ENCODE measurements at places on chromosomes 4 and X.
A peak's percentile ranks its signal among the peaks of the same experiment; 100 is the strongest.

GRCh38 chrX:18871161-18871890 lies 112.6 kb downstream of the PHKA2 start:
- no peak for DNase-seq

DNA sequence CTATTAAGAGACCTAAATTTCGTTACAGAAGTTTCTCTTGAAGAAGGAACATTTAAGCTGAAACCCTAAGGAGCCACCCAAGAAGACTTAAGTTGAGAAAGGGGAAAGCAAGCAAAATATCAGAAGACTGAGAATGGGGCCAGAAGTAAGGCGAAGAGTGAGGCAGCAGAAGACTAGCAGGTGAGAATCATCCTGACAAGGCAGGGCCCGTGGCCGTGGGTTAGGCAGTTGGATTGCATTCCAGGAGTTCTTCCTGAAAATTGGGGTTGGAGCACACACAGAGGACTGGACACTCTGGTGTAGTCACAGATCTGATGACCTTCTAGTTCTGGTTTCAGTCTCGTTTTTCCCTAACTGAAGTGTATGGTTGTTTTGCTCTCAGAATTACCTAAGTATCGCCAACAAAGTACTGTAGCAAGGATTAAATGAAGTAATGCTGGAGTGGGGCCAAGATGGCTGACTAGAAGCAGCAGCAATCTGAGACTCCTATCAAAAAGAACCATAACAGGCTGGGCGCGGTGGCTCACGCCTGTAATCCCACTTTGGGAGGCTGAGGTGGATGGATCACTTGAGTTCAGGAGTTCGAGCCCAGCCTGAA lies 94.4 kb upstream of the GUCY1A1 start:
- no peak for DNase-seq

DNA sequence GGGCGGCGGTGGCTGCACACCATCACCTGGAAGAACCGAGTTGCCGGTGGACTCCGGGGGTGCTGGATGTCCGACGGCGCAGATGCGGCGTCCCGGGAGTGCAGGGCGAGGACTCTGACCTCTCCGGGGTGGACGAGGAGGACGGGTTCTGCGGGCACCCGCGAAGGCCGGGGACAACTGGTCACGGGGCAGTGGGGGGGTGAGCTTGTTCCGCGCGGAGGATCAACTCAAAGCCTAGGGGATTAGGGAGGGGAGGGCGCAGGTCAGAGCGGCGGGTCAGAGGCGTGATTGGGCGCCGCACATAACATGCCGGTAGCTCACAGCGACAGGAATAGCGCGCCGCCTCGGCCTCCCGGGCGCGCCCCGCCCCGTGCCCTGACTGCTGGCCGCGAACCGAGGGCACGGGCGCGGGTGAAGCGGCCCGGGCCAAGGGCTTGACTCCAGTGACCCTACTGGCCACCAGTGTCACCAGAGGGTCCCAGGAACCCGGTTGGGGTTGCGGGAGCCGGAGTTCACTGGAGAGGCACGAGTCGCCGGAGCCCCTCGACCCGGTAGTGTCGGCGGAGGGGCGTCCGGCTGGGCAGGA lies at the start of gene KLHL34:
Gene KLHL34 (minus strand): TSS at position 179 of the 586 bp plus-strand sequence. CDS start 542 bp downstream, outside the sequence.
- no peak for DNase-seq

DNA sequence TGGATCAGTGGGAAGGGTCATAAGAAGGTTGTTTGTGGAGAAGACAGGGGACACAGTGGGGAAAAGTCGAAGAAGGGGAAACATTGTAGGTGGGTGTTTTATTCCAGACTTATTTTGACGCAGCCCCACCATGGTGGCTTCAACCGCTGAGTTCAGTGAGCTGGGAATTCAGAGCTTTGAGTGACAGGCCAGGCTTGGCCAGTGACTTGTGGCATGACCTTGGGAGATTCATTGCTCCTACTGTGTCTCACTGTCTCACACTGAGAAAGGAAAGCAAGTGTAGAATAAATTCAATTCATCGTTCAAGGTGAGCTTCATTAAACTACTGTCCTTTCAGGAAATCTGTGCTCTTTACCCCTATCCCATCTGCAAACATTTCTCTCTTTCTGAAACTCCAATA lies 47.4 kb upstream of the SOD3 start:
- DNase-seq = peak; percentile 23

- DNase-seq = no peak
Observed at GRCh38 chrX:128142745-128143144, 90.5 kb upstream of the ACTRT1 start.

DNA sequence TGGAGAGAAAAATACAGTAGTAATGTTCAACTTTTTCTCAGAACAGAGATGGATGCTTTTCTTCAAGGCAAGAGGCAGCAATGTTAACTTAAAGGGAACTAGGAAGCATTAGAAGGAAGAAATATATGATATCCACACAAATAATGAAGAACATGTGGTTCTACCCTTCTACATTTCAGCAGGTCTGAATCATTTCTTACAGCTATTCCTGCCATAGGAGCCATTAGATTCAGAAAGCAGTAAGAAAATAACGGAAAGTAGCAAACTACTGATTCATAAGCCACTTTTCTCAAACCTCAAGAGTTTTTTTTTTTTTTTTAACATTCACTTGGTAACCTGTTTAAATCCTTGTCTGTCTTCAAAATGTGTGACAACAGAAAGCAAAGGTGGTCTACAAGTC lies 1251.6 kb upstream of the AGA start:
- no peak for DNase-seq

- DNase-seq = no peak
Observed at GRCh38 chr4:90146306-90146705, 19.1 kb downstream of the CCSER1 start.
